EL (cell line): ENCODE measurements at places on chromosomes 5 and 9.

GRCh38 chr5:152397581-152397980 lies 7.5 kb downstream of the NMUR2 start:
- no peak for DNase-seq

GRCh38 chr5:142831009-142831383 lies 60.8 kb downstream of the ARHGAP26 start:
- DNase-seq = no peak

- no peak for DNase-seq
These were observed 98.5 kb downstream of the SNX18 start for GRCh38 chr5:54616031-54616430.

- peak; percentile 39 for DNase-seq
These were observed 8.2 kb upstream of the IRF1 start for GRCh38 chr5:132498686-132499271.

GRCh38 chr5:11289733-11290132 lies 528.7 kb upstream of the DAP start:
- no peak for DNase-seq

DNA sequence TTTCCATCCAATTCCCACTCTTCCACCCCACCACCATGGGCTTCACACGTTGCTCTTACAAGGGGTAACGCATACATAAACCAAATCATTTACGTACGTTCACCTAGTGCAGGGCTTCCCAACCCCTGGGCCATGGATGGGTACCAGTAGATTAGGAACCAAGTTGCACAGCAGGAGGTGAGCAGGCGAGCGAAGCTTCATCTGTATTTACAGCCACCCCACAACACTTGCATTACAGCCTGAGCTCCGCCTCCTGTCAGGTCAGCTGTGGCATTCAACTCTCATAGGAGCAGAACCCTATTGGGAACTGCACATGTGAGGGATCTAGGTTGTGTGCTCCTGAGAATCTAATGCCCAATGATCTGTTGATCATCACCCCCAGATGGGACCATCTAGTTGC lies 82.3 kb downstream of the CEMIP2 start:
- no peak for DNase-seq

DNA sequence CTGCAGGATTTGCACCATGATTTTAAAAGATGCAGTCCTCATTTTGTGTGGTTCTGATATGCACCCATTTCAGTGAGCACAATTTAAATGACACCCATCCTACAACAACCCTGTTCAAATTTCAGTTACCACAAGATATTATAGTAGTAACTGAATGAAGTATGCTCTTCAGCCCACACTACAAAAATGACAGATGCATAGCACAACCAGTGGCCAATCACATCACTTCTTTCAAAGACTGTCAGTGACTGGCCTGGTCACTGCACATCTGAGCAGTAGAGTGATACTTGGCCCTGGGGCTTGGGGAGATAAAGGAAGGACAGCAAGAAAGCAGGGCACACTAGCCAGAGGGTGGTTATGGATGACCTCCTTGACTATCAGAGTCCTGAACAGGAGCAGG lies 19.8 kb upstream of the IFNK start:
- DNase-seq = no peak

GRCh38 chr9:79781263-79781662 lies 209.5 kb downstream of the TLE4 start:
- DNase-seq = no peak

- peak; percentile 88 for DNase-seq
These were observed 109.1 kb downstream of the SUSD1 start for GRCh38 chr9:112065806-112066606.

DNA sequence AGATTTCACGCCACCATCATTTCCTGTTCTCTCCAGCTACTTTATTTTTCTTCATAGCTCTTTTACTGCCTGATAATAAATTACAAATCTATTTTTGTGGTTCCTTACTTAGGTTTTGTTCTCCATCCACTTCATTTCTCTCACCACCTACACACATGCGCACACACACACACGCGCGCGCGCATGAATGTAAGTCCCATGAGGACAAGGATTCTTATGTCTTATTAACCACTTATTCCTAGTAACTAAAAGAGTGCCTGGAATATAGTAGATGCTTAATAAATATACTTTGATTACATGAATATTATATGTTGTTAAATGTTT lies 116.5 kb downstream of the TRPM6 start:
- DNase-seq = no peak

- no peak for DNase-seq
These were observed 2071.2 kb upstream of the C9orf72 start for GRCh38 chr9:29644514-29644913.

DNA sequence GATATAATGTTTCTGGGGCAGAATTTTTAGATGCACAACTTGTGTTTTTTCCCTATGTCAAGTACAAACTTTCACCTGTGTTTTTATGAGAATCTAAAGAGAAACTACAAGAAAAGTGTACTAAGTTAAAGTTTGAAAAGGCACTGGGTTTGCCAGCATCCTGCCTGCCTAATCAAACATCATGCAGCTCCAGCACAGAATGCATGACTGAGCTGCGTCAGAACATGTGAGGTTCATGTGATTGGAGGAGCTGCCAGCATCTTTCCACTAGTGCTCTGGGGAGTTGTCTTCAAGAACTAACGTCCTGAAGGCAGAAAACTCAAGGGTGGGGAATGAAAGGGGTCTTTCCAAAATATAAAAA lies 46.1 kb upstream of the RIC1 start:
- DNase-seq = peak; percentile 51

GRCh38 chr5:68802430-68802829 lies 291.4 kb upstream of the SLC30A5 start:
- no peak for DNase-seq

DNA sequence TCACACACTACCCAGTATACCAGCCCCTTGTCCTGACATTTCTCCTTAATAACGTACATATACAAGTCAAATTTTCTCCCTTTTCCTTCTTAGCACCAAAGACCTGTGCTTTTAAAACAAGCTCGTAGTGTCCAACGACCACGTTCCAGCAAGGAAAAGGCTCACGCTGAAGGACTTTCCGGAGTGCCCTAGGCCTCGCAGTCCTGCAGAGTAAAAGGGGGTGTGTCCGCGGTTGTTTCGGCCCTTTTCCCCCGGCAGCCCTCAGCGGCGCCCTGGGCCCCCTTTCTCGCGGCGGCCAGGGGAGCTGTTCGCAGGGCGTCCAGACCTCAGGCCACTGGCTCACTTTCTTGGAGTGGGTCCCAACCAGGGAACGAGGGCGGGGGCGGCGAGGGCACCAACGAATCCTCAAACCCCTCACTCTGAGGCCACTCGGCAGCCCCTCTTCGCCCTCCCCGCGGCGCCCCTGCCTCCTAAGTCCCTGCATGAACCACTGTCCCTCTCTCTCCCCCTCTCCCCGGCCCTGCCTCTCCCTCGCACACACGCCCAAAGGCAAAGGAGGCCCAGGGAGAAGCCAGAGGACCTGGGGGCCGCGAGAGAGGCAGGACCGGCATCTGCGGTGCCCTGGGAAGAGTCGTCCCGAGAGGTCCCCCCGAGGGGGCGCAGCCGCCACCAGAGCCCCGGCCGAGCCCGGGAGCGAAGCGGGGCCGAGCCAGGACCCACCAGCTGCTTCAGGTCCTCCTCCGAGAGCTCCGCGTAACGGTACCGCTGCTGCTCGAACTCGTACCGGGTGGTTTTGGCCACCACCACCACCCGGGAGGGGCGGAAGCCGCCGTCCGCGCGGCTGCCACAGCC lies 720 bp downstream of the NADK2 start:
- DNase-seq = peak; percentile 75

GRCh38 chr5:53814819-53815218 lies 254.4 kb downstream of the NDUFS4 start:
- no peak for DNase-seq

GRCh38 chr5:77936365-77936693 lies 160.2 kb upstream of the TBCA start:
- no peak for DNase-seq

DNA sequence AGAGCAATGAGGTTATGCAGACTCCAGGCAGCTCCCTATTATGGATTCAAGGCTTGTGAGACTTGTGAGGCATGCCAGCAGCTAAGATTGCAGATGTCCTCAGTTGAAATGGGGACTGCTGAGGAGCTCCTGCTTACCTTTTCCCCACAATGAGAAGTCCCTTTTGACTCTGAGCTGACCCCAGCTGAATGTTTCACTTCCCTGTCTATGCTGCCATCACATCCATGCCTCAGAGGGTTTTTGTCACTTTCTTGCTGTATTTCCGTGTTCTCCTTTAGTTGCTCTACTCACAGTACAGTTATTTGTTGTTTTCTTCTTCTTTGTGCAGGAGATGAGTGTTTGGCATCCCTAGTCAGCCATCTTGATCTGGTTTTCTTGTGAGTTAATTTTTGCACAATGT lies 18.8 kb upstream of the OR2S2 start:
- no peak for DNase-seq

GRCh38 chr5:175460126-175460525 lies 16.1 kb upstream of the DRD1 start:
- DNase-seq = peak; percentile 17
